ENCODE measurements at places on chromosomes 7 and 10.

DNA sequence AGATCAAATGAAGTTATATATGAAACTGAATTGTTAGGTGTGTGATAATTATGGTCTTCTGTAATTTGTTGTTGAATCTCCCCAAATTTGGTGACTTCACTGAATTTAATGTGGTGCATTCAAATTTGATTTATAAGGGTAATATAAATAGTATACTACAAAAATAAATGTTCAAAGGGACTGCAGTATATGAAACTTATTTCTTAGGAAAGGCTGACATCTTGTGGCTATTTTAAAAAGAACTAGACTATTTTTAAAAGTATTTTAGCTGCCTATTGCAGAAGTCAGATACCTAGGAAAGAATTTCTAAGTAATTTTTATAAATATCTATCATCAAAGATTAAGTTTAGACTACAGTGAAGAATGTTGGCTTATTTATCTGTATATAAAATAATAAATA, 36.6 kb downstream of the ATRNL1 start:
- no peak for DNase-seq

- DNase-seq: no peak
Observed at GRCh38 chr10:117782276-117782675, 239.7 kb downstream of the EMX2 start.

DNA sequence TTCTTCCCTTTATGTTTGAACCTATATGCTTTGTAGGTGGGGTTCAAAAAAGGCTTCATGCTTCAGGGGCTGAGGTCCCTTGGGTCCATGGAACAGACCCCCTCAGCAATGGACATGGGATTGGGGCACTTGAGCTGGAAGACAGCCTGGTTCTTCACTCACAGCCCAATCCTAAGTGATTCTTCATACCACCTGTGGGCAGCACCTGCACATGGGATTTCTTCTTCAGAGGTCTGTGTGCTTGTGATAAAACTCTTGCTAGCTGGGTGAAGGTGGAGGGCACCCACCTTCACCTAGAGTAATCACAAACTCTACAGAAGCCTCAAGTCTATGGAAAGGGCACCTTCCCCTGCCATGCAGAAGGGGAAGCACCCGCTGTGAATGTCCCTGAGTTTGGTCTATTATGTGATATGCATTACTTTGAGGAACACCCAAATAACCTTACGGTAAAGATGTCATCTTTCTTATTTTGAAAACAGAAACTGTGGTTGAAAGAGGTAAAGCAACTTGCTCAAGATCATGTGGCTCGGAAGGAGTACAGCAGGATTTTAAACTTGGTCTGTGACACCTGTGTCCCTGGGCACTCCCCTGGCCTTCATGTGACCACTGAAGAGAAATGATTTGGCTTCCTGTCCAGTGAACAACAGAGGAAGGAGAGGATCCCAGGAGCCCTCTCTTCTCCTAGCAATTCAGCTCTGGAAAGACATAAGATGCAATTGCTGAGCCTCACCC, 469.5 kb upstream of the ZMIZ1 start:
- no peak for DNase-seq

- DNase-seq: no peak
Observed at GRCh38 chr10:11882646-11883375, 59.7 kb downstream of the PROSER2 start.

DNA sequence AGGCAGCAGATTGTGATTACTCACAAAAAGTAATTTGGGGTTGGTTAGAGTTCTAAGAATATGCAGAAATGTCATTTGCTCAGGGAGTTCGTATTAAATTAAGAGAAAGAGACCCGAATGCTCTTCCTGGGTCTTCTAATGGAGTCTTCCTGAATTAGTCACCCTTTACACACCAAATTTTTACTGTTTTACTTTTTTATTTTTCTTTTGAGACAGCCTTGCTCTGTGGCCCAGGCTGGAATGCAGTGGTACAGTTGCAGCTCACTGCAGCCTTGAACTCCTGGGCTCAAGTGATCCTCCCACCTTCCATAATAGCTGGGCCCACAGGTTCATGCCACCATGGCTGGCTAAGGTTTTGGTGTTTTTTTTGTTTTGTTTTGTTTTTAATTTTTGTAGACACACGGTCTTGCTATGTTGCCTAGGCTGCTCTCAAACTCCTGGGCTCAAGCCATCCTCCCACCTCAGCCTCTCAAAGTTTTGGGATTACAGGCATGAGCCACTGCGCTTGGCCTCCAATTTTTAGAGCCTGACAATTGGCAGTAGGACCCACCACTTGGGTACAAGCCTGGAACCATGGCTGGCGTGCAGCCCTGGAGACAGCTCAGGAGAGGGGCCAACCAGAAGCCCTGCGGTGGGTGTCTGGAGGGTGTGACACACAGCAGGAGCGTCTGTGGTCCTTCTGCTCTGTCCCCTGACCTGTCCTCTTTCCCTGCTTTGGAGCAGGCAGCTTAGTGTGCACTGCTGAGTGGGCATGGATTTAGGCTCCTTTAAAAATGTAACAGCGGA, 16.4 kb upstream of the BHLHA15 start:
- no peak for DNase-seq

DNA sequence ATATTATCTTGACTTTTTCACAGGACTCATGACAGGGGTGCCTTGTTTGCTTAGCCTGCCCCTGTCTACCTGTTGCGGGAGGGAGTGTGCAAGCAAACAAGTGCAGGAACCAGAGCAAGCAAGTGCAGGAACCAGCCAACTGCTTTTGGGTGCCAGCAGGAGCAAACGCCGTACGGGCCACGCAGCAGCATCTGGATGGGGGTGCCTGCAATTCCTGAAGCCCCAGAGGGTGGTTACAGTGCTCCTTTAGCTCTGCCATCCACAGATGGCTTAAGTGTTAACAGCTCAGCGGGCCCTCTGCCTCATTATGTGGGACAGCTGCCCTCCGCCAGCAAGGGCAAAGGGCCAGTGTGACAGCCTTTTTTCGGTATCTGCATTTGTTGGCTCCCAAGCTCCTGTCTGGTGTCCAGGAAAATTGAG, 83.5 kb downstream of the MICU1 start:
- DNase-seq: no peak

- no peak for DNase-seq
Observed at GRCh38 chr7:45921699-45922519, 837 bp upstream of the IGFBP3 start.

All from CD4-positive, alpha-beta T cell treated with Interferon gamma for 1 hour (primary cell).